RPMI7951 (cell line): ENCODE measurements at places on chromosomes 1 and 21. TPM values are rescaled to one million over a fixed set of nuclear protein-coding genes. Genes with fewer than 3 reads are reported as not detected.

The OR2L5 gene
- total RNA-seq: not detected in 2 replicates

The STK40 gene
- total RNA-seq: 16.7 and 18.2 TPM in 2 replicates

The GLRX2 gene
- 21.6 and 27.8 TPM in 2 replicates for total RNA-seq

The EIF2D gene
- total RNA-seq: 30.5 and 38.1 TPM in 2 replicates

The CFAP74 gene
- total RNA-seq: 0.10 TPM in 1 of 2 replicates, not detected in the other

The RBM15 gene
- 22.0 and 22.6 TPM in 2 replicates for total RNA-seq

The FLG gene
- total RNA-seq: under 0.01 and 0.12 TPM in 2 replicates

The CD52 gene
- not detected in 2 replicates for total RNA-seq

The ATP1A4 gene
- total RNA-seq: not detected in 2 replicates

The OR2T10 gene
- not detected in 2 replicates for total RNA-seq
